ENCODE measurements at places on chromosomes 4 and X. TPM values are rescaled to one million over a fixed set of nuclear protein-coding genes. Genes with fewer than 3 reads are reported as not detected.
A peak's percentile ranks its signal among the peaks of the same experiment; 100 is the strongest.

Gene PNCK
- total RNA-seq = 1.2 TPM

DNA sequence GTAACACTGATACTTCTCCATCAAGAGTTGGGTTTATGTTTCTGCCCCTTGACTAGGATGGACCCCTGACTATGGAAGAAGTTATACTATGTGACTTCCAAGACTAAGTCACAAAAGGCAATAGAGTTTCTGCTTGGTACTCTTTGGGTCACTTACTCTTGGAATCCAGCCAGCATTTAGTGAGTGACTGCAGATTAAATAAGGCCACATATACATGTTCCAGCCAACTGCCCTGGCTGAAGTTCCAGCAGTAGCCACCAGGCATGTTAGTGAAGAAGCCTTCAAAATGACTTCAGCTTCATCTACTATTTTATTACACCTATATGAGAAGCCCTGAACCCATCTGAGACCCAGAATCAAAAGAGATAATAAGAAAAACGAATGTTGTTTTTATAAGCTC lies 524.0 kb downstream of the DMD start:
- H3K4me3 ChIP-seq = no peak overlapping the region
- H3K36me3 ChIP-seq = no peaks in the 10 kb centered on the region
- no peaks in the 10 kb centered on the region for H3K4me1 ChIP-seq
- no peak overlapping the region for H3K27ac ChIP-seq
- no peak for DNase-seq

DNA sequence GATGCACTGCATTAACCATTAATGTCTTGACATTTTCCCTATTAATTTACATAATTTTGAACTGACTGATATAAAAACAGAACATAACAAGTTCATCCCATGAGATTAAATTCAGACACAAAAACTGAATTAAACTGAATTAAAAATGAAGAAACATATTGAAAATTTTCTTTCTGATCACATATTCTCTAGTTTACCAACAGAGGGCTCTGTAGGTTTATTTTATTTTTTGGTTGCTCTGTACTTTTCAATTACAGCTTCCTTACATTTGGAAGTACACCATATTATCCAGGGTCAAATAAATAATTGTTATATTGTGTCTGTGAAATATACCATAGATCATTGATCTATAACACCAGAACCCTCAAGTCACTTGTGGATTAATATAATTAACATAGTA lies 27.3 kb upstream of the CT83 start:
- H3K27ac ChIP-seq = no peak overlapping the region
- H3K27me3 ChIP-seq = peaks cover 8% of the 10 kb centered on the region
- H3K36me3 ChIP-seq = no peaks in the 10 kb centered on the region
- H3K4me1 ChIP-seq = no peaks in the 10 kb centered on the region

DNA sequence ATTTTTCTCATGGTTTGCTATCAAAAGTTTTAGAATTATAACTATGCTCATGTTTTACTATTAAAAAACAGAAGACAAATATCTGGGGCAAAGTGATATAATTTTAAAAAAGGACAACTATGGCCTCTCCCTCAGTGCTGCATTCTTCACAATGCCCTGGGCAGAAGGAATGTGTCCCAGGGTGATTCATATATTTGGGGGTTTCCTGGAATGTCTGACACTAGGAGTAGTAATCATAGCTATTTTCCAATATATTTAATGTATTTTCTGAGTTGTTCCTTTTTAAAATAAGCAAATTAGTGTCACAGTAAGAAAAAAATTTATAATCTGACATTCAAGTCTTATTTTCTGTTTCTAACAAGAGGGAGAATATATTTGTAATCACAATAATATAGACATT lies 281.7 kb downstream of the UNC5C start:
- H3K27me3 ChIP-seq = peaks cover 10% of the 10 kb centered on the region
- no peaks in the 10 kb centered on the region for H3K36me3 ChIP-seq
- H3K4me1 ChIP-seq = no peaks in the 10 kb centered on the region
- no peak for DNase-seq
- H3K27ac ChIP-seq = no peak overlapping the region
- H3K4me3 ChIP-seq = no peak overlapping the region

Gene CPE
- not detected for total RNA-seq

Gene OPRPN
- total RNA-seq = not detected

DNA sequence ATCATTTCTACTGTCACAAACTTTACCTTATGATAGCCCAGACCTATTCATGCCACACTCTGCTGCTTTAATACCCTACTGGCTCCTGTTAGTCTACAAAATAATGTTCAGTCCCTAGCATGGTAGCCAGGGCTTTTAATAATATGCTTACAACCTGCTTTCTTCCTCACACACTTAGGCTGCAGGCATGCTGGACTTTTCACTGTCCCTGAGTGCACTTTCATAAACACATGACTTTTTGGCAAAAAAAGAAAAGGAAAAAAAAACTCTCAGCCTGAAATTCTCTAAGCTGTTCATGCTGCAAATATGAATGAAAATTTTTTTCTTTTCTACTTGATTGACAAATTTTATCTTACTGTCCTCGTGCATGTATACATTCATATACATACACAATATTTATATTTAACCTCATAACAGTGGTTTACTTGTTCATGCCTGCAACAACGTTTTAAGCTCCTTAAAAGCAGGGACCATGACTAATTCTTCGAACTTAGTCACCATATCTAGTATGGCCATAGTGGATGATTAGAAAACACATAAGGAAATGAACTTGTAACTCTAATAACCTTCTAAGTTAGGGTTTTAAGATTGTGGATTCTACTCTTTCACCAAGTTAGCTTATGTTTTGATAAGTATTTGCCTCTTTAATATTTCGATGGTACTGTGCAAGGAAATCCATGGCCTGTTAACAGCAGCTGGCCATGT lies 229.5 kb downstream of the SPCS3 start:
- H3K27ac ChIP-seq = no peak overlapping the region
- no peaks in the 10 kb centered on the region for H3K27me3 ChIP-seq
- DNase-seq = no peak
- no peaks in the 10 kb centered on the region for H3K36me3 ChIP-seq

Gene RAB41
- not detected for total RNA-seq

Gene EVC
- total RNA-seq = 3.5 TPM

DNA sequence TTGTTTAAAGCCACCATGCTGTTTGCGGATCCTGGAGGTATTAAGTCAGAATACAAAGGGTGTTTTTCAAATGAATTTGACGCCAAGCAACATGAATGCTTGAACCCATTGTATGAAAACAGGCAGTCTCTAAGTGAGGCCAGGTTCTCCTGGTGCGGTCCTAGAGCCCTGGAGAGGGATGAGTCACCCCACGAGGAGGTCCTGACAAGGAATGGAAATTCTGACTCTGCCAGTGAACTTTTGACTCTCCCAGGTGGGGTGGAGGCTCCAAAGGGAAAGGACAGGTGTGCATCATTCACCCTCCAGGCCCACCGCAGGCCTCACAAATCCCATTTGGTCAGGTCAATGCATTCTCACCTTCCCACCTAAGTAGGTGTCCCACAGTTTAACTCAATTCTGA lies 1.5 kb downstream of the TRIM2 start:
- no peaks in the 10 kb centered on the region for H3K36me3 ChIP-seq
- peak; percentile 38 for DNase-seq
- H3K4me3 ChIP-seq = peak overlapping the region; percentile 75

Gene TLR10
- total RNA-seq = 0.12 TPM

DNA sequence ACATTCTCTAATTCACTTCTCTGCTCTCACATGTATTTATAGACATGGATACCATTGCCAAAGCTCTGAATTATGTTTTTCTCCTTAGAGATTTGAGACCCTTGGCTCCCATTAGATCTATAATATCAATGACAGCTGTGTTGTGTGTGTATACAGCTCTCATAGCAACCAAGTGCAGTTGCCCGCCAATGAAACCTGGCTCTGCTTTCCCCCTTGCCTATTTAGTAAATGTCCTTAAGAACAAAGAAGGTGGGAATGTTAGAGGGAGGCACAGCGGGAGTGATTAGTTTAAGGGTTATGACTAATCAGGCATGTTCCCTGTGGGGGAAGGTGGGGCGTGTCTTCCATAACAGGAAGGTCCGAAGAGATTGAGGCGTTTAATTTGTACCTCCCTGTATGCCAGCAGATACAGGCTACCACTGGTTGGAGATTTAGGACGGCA lies 100.5 kb upstream of the TBC1D9 start:
- no peak overlapping the region for H3K4me3 ChIP-seq
- no peaks in the 10 kb centered on the region for H3K36me3 ChIP-seq
- no peaks in the 10 kb centered on the region for H3K4me1 ChIP-seq
- no peak overlapping the region for H3K27ac ChIP-seq

DNA sequence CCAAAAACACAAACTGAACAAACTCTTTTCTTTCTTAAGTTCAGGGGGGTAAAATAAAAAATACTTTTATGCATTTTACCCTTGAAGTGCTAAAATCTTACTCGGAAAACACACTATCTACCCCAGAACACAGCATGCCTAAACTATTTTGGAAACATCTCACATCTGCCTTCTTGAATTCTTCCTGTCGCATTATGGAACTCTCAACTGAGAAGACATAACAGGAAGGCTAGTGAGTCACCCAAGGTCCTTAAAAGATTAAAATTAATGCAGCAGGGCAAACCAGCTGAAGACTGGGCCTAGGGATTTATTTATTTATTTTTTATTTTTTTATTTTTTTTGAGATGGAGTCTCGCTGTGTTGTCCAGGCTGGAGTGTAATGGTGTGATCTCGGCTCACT lies 208.2 kb downstream of the APBB2 start:
- H3K4me1 ChIP-seq = no peaks in the 10 kb centered on the region
- H3K27me3 ChIP-seq = no peaks in the 10 kb centered on the region
- H3K36me3 ChIP-seq = no peaks in the 10 kb centered on the region

DNA sequence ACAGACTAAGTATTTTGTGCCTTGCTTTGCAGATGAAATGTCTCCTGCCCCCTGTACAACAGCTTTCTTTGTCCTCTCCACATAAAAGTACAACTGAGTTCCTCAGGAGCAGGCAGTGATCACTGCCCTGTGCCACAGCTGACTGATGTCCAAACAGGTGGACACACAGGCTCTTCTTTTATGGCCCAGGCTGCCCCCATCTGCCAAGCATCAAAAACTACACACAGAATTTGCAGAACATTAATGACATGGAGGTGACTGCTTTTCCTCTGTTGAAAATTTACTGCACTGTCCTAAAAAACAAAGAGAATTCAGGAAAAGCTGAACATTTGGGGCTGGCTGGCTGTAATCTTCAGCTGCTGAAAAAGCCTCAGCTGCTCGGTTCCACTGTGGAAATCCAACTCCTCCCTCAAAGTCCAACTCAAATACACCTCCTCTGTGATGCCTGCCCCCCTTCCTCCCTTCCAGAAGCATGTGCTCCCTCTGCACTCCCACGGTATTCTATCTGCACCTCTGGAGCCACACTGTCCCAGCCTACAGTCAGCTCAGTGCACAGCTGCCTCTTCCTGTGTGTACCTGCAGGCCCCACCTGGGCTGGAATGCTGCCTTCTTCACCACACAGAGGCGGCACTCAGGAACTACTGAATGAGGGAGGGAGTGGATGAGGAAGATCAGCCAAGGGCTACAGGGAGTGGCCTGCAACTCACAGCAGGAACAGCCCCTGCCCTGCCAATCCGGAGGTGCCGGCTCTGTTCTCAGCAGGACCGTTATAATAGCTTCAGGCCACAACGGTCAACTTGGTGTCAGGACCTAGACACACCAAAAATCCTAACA lies 10.3 kb downstream of the AFAP1 start:
- peaks cover 2% of the 10 kb centered on the region for H3K36me3 ChIP-seq
- peaks cover 6% of the 10 kb centered on the region for H3K4me1 ChIP-seq
- H3K27ac ChIP-seq = no peak overlapping the region
- no peak overlapping the region for H3K4me3 ChIP-seq
- peaks cover 6% of the 10 kb centered on the region for H3K27me3 ChIP-seq

Gene MAGEB10
- not detected for total RNA-seq

Gene NUP62CL
- 4.9 TPM for total RNA-seq

DNA sequence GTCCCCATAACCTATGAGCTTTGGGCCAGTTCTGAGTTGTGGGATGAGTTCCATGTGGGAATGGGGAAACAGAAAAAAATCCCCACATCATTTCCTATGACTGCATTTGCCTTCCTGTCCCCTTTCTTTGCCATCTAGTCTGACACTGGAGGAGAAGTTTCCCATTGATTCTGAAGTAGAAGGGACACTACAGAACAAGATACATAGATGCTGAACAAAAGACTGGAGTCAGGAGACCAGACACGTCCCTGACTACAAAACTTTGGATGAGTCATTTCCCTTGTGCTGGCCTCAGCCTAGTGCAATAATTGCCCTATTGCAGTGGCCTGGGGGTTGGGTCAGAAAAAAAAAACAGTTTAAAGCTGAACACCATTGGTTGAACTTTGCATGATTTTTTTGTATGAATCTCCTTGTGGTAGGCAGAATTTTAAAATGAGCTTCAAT lies 22.1 kb downstream of the BEX3 start:
- H3K4me1 ChIP-seq = no peaks in the 10 kb centered on the region
- H3K27me3 ChIP-seq = peaks cover 30% of the 10 kb centered on the region
- DNase-seq = peak; percentile 4
- no peak overlapping the region for H3K4me3 ChIP-seq
- H3K27ac ChIP-seq = no peak overlapping the region
- no peaks in the 10 kb centered on the region for H3K36me3 ChIP-seq

Gene PRSS12
- total RNA-seq = not detected

Gene GUCY1A1
- 0.29 TPM for total RNA-seq

DNA sequence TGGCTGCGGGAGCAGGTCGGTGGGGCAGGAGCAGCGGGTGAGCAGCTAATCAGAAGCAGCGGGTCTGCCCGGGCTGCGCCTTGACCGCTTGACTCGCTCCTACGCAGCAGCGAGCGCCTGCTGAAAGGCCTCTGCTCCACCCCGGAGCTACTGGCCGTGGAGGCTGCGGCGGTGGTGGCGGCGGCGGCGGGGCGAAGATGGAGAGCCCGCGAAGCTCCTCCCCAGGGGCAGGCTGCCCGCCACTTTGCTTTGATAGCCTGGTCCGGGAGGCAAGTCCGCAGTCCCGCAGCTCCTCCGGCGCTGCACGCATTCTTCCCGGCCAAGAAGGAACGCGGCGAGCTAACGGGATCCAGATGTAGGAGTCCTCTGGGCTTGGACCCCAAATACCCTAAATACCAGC lies 36.7 kb downstream of the PJA1 start:
- H3K27me3 ChIP-seq = peaks cover 42% of the 10 kb centered on the region
- no peak overlapping the region for H3K4me3 ChIP-seq
- DNase-seq = no peak
- H3K36me3 ChIP-seq = no peaks in the 10 kb centered on the region
- H3K4me1 ChIP-seq = peaks cover 5% of the 10 kb centered on the region
- H3K27ac ChIP-seq = no peak overlapping the region

DNA sequence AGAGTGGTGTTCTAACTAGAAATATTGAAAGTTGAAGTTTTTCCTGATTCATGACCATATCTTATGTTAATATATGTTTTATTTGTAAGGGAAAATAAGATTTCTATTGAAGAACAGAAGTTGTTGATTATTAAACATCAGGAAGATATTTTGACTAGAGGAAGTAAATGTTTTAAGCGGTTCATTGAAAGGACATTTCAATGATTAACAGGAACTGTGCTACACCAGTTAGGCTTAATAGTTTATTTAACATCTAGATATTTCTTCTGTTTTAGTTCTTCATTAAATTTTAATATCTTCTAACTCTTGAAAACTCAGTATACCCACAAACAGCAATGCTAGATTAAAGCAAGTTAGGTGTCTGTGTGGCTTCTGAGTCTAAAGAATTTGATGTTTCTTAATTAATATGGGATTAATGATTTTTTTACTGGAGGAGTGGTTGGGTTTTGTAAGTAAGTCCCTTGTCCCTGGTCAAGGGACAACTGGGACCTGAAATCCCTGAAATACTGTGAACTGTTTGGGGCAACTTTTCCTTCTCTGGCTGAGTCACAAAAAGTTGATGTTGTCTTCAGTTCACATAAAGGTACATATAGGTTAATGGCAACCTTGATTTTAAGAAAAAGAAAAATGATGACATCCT lies 42.9 kb upstream of the CYP4V2 start:
- peaks cover 47% of the 10 kb centered on the region for H3K27me3 ChIP-seq
- H3K27ac ChIP-seq = no peak overlapping the region
- H3K36me3 ChIP-seq = no peaks in the 10 kb centered on the region
- no peak overlapping the region for H3K4me3 ChIP-seq
